Activated CD4-positive, alpha-beta T cell treated with anti-CD3 and anti-CD28 coated beads, Interleukin-2, amount 10 ng/mL, durations not matched to agents 24 days and 14 days (primary cell): ENCODE measurements at places on chromosomes 11 and 22. TPM values are rescaled to one million over a fixed set of nuclear protein-coding genes. Genes with fewer than 3 reads are reported as not detected.

DNA sequence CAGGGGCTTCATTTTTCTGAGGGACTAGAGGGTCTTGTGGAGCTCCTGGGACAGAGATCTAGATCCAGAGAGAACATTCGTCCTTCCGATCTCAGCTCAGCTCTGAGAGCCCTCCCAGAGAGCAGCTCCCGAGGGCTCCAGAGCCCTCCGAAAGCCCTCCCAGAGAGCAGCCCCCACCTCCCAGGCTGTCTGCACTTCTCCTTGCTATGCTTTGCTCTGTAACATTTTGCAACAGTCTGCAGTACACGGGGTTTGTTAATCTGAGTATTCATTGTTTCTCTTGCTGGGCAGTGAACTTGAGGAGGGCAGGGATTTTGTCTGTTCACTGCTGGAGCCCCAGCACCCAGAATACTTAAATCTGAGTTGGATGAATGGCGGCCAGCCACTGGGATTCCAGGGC, 2.6 kb downstream of the GGA1 start:
- H3K4me3 ChIP-seq: no peak overlapping the region
- no peaks in the 10 kb centered on the region for H3K27me3 ChIP-seq
- H3K27ac ChIP-seq: no peak overlapping the region
- DNase-seq: no peak

- H3K4me1 ChIP-seq: no peaks in the 10 kb centered on the region
- H3K27me3 ChIP-seq: no peaks in the 10 kb centered on the region
- H3K36me3 ChIP-seq: no peaks in the 10 kb centered on the region
- H3K4me3 ChIP-seq: no peak overlapping the region
Measured at GRCh38 chr11:70456921-70457532, 58.7 kb downstream of the CTTN start.

DNA sequence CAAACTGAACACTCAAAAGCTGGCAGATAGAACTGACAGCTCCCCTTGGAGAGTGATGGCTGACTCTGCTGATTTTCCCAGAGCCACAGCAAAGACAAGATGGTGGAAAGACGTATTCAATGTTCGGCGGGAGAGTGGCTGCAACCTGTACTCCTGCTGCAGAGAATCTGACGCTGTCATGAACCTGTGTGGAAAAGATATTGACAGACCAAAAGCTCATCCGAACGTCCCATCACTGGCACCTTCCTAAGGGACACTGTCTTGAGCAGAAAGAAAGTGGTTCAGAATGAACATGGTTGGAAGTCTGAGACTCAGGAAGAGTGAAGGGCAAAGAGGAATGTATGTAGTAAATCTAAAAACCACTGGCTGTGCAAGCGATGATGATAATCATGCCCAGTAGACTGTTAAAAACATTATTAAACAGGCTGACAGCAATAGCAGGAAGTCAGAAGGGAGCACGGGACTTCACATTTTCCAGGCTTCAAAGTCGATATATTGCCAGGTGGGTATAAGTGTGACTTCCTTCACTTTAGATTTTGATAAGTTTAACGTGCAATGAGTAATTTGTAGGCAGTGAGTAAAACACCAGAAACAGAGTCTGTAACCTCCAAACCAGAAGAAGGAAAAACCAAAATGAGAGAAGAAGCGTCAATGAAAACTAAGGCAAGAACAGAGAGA, 6.2 kb upstream of the IL17REL start:
- peaks cover 6% of the 10 kb centered on the region for H3K27me3 ChIP-seq
- H3K4me3 ChIP-seq: peak overlapping the region; percentile 10
- no peaks in the 10 kb centered on the region for H3K36me3 ChIP-seq
- peak overlapping the region; percentile 81 for H3K27ac ChIP-seq

- no peaks in the 10 kb centered on the region for H3K27me3 ChIP-seq
- no peak for DNase-seq
- no peak overlapping the region for H3K27ac ChIP-seq
- no peaks in the 10 kb centered on the region for H3K36me3 ChIP-seq
- peaks cover 3% of the 10 kb centered on the region for H3K4me1 ChIP-seq
- no peak overlapping the region for H3K4me3 ChIP-seq
Measured at GRCh38 chr11:70192666-70193410, 10.3 kb upstream of the FADD start.

DNA sequence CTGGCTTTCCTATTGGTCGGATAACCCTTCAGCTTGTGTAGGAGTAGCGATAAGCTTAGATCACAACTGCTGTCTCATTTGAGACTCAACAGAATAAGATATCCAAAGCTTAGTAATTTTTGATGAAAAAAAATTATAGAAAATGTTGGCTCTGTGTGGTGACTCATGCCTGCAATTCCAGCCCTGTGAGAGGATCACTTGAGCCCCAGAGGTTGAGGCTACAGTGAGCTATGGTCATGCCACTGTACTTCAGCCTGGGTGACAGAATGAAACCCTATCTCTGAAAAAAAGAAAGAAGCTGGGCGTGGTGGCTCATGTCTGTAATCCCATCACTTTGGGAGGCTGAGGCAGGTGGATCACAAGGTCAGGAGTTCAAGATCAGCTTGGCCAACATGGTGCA, 55.6 kb upstream of the RRM1 start:
- peaks cover 27% of the 10 kb centered on the region for H3K36me3 ChIP-seq
- DNase-seq: no peak
- no peak overlapping the region for H3K4me3 ChIP-seq
- peaks cover 11% of the 10 kb centered on the region for H3K4me1 ChIP-seq
- no peak overlapping the region for H3K27ac ChIP-seq

- DNase-seq: no peak
- H3K27ac ChIP-seq: no peak overlapping the region
- H3K4me1 ChIP-seq: peaks cover 20% of the 10 kb centered on the region
- no peaks in the 10 kb centered on the region for H3K36me3 ChIP-seq
- no peak overlapping the region for H3K4me3 ChIP-seq
Measured at GRCh38 chr22:36783743-36784142, 7.8 kb upstream of the IFT27 start.

GRCh38 chr11:9619004-9619403, 44.9 kb upstream of the SWAP70 start:
- no peaks in the 10 kb centered on the region for H3K27me3 ChIP-seq
- no peak overlapping the region for H3K27ac ChIP-seq
- H3K4me3 ChIP-seq: no peak overlapping the region
- H3K36me3 ChIP-seq: no peaks in the 10 kb centered on the region
- H3K4me1 ChIP-seq: peaks cover 23% of the 10 kb centered on the region
- DNase-seq: no peak

DNA sequence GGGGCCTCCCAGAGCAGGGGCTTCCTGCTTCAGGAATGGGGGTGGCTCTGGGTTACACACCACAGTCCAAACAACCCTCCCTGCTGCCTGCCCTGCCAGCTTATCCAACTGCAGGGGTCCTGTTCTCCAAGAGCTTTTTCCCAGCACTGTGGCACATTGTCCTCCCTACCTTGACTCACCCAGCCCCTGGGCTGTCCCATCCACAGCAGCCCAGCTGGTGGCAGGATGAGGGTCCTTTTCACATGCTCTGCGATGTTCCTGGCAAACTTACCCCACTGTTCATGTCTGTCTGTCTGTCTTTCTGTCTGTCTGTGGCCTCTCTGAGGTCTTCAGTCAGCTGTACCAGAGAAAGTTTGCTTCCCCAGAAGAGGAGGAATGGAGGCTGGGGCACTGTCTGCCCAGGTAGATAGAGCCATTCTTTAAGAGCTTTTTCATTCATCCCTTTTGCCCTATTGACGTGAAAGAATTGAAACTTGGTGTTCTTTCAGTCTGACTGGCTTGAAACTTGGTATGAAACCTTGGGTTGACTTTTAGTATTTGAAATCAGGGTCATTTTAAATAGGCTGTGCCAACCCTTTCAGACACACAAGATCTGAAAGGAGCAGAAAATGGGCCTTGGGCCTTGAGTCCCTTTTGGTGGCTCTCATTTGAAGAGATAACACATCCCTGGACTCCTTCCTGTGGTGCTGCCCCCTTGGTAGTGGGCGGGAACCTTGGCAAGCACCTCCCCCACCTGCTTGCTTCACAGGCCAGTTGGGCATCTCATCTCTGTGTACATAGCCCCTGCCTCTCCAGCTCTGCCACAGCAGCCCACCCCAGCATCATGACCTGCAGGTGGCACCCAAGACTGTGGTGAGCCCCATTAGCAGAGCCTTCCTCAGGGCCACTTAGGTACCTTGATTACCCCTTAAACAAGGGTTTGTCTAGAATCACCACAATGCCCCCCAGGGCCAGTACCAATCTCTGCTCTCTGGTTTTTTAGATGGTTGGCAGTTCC, 74.6 kb upstream of the SUSD2 start:
- peak overlapping the region; percentile 82 for H3K27ac ChIP-seq
- H3K36me3 ChIP-seq: peaks cover 46% of the 10 kb centered on the region
- H3K4me1 ChIP-seq: peaks cover 24% of the 10 kb centered on the region
- peak overlapping the region; percentile 40 for H3K4me3 ChIP-seq
- no peaks in the 10 kb centered on the region for H3K27me3 ChIP-seq

DNA sequence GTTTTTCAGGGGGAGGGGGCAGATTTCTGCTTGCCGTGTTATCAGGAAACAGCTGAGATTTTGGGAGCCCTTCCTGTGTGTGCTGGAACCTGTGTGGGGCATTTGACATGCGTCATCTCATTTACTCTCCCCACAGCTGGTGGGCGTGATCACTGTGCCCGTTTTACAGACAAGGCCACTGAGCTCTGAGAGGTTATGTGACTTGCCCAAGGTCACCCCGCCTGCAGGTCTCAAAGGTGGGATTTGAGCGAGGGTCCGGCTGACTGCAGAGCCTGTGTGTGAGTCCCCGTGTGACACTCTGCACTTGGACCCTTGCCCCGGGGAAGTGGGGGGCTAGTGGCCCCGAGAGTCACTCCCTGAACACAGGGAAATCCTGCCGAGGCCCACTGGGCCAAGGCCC, 48.5 kb upstream of the GCAT start:
- H3K4me1 ChIP-seq: peaks cover 7% of the 10 kb centered on the region
- no peaks in the 10 kb centered on the region for H3K27me3 ChIP-seq
- no peak overlapping the region for H3K4me3 ChIP-seq
- DNase-seq: no peak
- peaks cover 33% of the 10 kb centered on the region for H3K36me3 ChIP-seq

DNA sequence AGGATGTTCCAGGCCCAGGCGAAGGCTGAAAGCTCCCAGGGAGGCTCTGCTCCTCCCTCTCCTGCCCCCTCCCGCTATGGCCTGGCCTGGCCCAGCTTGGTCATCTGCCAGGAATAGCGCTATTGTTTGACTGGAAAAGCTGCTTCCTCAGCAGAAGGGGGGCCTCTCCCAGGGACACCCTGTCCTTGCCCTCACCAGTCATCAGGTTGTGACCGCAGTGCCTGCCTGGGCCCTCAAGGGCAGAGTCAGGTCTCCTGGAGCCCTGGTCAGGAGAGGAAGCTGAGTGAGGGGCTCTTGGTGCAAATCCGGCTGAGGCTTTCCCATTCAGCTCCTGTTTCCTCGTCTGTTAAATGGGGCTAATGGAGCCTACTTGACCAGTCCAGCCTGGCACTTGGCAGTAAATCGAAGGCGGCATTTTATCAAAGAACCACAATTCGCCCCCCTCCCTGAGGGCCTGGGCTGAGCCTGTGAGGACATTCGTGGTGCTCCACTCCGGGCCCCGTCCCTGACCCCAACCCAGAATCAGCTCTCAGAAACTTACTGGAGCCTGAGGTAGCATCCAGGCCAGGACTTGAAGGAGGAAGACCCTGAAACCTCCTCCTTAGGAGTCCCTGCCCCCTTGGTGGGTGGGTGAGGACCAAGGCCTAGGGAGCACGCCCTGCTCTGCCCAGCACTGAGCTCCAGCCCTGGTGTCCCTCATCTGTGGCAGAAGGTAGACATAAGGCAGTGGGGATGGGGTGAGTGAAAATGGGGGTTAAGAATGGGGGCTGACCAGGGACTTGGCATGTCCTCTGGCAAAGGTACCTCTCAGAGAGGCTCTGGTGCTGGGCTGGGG, 2.0 kb upstream of the CASTOR1 start:
- H3K4me1 ChIP-seq: peaks cover 41% of the 10 kb centered on the region
- peaks cover 21% of the 10 kb centered on the region for H3K36me3 ChIP-seq
- no peak for DNase-seq
- peak overlapping the region; percentile 72 for H3K27ac ChIP-seq
- no peaks in the 10 kb centered on the region for H3K27me3 ChIP-seq

- no peak overlapping the region for H3K27ac ChIP-seq
- H3K36me3 ChIP-seq: no peaks in the 10 kb centered on the region
- DNase-seq: no peak
- no peak overlapping the region for H3K4me3 ChIP-seq
- H3K4me1 ChIP-seq: no peaks in the 10 kb centered on the region
- H3K27me3 ChIP-seq: no peaks in the 10 kb centered on the region
Measured at GRCh38 chr11:101738452-101738851, 154.6 kb upstream of the TRPC6 start.

DNA sequence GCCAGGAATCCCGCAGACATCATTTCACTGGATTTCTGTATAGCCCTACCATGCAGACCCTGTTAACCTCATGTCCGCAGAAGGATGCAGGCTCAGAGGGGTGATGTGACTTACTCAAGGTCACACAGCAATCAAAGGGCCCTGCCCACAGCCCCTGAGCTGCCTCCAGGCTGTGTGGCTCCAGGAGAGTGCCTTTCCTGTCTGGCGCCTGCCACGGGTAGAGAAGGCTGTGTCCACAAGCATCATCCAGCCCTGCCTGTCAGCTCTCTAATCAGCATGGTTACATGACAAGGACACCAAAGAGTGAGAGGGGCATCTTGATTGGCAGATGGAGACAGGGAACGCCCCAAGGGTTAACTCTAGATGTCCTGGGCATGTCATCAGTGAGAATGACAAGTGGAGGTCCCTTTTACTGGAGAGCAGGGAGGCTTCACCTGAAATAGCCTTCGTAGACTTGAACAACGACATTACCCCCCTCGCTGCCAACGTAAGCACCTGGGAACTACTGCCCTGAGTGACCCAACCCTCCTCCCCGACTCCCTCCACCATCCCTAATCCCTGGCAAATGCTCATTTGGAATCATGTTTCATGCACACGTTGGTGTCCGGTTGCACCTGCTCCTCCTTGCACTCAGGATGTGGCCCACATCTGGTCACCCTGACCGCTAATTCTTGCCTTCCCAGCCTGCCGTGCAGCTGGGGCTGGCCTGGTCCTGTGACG, 6.9 kb downstream of the FGF19 start:
- H3K27ac ChIP-seq: no peak overlapping the region
- no peak overlapping the region for H3K4me3 ChIP-seq
- no peaks in the 10 kb centered on the region for H3K4me1 ChIP-seq
- H3K36me3 ChIP-seq: no peaks in the 10 kb centered on the region
- DNase-seq: no peak
- peaks cover 38% of the 10 kb centered on the region for H3K27me3 ChIP-seq

Gene OR51I1
- total RNA-seq: not detected in 2 replicates

Gene CHRDL2
- not detected in 2 replicates for total RNA-seq

Gene DDIAS
- 25.2 and 26.9 TPM in 2 replicates for total RNA-seq

Gene MRGPRF
- not detected in 2 replicates for total RNA-seq

Gene ZDHHC24
- total RNA-seq: 12.2 and 13.9 TPM in 2 replicates

Gene FGF19
- not detected in 2 replicates for total RNA-seq
